ENCODE measurements at places on chromosomes 2 and 18.

DNA sequence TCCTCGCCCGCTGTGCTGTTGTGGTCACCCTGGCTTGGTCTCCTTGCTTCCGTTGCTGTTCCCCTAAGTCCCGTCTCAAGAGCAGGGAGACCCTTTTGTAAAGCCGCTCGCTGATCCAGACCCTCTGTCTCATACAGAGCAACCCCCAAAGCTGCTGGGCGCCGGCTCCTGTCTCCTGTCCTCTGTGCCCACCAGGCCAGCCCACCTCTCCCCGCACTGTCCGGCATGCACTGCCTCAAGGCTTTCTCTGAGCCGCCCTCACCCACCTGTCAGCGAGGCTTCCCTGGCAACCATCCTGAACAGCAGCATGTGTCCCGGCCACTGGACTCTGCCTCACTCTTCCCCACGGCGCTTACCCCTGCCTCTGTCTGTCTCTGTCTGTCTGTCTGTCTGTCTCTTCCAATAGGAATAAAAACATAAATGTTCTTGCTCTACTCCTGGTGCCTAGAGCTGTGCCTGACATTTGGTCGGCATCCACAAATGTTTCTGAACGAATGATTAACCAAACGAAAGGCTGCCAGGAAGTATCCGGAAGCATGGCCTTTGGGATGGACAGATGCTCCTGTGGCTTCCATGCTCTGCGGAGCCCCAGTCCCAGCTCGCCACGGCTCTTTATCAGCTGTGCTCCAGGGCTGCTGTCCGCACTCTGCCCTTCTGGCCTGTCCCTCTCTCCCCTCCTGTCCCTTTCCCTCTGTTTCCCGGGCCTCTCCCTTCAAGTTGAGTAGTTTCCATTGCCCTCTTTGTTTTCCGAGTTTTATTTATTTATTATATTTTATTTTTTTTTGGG lies 7.8 kb downstream of the COLEC11 start:
- DNase-seq, result no peak

- DNase-seq, result no peak
Observed at GRCh38 chr2:11071939-11072338, 83.3 kb upstream of the SLC66A3 start.

GRCh38 chr2:85501248-85501647 lies 37.7 kb upstream of the MAT2A start:
- no peak for DNase-seq

- DNase-seq, result no peak
Observed at GRCh38 chr18:42290318-42291307, 335.6 kb downstream of the PIK3C3 start.

GRCh38 chr18:57121542-57122112 lies 25.3 kb upstream of the BOD1L2 start:
- DNase-seq, result no peak

- no peak for DNase-seq
Observed at GRCh38 chr18:9996094-9996493, 82.3 kb downstream of the VAPA start.

GRCh38 chr2:32436150-32436549 lies 79.3 kb downstream of the BIRC6 start:
- DNase-seq, result no peak

DNA sequence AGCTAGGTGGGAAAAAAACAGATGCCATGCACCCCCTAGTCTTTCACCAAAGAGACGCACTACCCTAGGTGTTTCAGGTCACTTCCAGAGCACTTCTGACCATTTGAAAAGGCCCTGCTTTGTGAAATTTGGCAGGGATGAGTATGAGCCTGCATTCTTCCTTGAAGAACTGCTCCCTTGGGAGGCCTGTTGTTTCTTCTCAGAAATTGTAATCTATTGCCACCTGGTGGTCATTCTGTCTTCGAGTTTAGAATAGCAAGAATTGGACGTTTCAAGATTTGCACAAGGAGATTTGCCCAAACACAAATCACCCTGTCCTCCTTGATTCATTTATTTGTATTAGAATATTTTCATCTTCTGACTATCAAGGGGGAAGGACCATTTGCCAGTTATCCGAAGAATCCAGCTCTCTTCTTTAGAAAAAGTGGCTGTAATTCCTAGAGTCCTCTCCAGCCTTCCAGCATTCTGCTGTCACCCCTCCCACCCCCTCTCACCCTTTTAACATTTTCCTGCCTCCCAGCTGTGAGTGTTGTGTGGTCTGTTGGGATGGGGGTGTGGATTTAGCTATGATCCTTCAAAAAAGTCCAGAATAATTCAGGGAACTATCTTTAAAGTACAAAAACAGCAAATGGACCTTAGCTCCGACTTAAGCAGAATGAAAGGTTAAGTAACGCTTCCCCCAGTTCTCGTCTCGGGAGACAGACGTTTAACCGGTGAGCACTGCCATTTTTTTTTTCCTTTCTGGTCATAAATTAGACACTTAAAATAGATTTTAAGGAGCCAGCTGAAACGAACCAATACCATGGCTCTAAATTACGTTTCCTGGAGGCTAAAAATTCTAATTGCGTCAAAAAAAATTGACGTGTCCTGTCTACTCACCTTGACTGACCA lies 3.7 kb upstream of the GAD1 start:
- DNase-seq, result no peak

DNA sequence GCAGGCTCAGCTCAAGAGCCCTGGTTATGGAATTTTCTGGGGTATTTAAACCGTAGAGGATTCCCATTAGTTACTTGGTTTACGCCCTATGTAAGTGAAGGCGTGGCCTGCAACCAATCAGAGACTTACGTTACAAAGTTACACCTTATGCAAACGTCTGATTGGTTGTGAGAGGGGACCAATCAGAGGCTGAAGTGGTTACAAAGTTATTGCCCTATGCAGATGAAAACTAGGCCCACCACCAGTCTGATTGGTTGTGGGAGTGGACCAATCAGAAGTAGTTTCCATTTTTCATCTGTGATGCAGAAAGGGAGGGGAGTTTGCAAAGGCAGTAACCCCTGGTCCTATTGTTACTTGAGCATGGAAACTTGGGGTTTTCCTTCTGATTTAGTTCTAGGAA lies 49.1 kb downstream of the DLGAP1 start:
- DNase-seq, result no peak

All from activated T-helper 1 cell treated with anti-CD3 and anti-CD28 coated beads, Interleukin-2, amount 50 U/mL, for 16 hours (primary cell).